NCI-H1436 (cell line): ENCODE measurements at places on chromosomes 5 and 9.

GRCh38 chr9:16387382-16387781 lies 483.1 kb downstream of the BNC2 start:
- DNase-seq: no peak

- no peak for DNase-seq
Measured at GRCh38 chr9:89006267-89006666, 15.0 kb downstream of the S1PR3 start.

GRCh38 chr5:171470420-171470819 lies 51.0 kb downstream of the FGF18 start:
- DNase-seq: no peak

DNA sequence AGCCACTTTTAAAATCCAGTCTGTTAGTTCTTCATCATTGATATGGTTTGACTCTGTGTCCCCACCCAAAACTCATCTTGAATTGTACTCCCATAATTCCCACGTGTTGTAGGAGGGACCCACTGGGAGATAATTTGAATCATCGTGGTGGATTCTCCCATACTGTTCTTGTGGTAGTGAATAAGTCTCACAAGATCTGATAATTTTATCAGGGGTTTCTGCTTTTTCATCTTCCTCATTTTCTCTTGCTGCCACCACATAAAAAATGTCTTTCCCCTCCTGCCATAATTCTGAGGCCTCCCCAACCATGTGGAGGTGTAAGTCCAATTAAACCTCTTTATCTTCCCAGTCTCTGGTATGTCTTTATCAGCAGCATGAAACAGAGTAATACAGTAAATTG lies 26.9 kb upstream of the SH3TC2 start:
- DNase-seq: no peak

DNA sequence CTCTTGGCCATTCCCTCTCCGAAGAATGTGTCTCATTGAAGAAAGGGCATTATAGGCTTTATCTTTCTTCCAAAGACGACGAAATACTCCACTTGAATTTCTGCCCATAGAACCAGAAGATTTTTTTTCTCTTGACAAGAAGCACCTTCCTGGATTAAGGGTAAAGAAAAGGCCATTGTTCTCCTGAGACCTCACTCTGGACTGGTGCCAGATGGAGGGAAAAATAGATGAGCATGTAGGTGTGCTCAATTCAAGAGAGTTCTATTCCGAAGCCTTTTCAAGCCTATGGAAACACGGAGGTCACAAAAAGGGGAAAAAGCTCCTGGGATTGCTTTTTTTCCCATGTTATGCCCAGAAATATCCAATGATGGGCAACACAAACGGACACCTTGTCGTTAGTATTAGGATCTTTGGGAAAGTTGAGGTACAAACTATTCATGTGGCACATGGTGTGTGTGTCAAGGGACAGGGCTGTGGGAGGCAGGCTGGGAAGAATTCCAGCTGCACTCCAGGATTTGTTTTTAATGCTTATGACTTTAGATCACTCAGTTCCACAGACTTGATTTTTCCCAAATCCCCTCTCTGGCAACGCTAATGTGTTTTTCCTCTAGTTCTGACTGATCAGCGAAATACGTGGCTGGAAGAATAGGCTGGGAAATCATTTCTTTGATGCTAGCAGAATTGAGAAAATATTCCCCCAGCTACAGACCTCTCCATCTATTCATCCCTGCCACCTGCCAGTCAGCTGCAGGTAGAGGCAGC lies 89.9 kb downstream of the SIL1 start:
- DNase-seq: peak; percentile 53

GRCh38 chr5:147711019-147711418 lies 71.5 kb downstream of the JAKMIP2 start:
- DNase-seq: no peak

- DNase-seq: no peak
Measured at GRCh38 chr9:136377341-136378169, 4.1 kb upstream of the CARD9 start.

DNA sequence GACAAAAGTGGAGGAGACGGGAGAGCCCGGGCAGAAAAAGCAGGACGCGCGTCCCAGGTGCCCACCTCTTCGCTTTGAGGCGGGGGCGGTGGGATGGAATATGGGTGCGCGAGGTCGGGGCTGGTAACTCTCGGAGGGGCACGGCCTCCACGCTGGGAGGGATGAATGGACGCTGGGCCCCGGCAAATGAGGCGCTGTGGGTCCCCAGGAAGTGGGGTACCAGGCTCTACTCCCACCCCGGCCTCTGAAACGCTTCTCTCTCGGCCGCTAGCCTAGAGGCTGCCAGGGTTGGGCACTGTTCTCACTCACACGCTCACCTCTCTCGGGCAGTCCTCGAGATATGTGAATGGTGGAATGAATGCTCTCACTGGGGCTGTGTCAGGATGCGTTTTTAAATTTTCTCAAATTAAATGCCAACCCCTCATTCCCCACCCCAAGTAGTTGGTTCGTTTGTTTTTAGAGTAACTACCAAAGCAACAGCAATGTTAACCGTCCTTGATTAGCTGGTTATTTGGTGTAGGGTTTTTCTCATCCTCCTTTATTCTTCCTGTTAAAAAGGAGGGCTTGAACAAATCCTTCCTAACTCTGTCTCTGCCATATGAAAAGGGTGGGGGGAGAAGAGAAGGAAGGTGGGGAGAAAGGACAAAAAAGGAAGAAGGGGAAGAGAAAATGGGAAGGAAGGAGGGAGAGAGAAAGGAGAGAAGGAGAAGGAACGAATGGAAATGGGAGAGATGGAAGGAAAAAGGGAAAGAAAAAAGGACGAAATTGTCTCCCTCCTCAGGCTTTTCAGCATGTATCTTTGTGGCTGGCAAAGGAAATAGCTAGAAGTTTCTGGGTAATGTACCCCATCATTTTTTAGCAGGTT lies 1.3 kb upstream of the EBF1 start:
- DNase-seq: no peak

- DNase-seq: no peak
Measured at GRCh38 chr5:43256261-43256966, 56.8 kb downstream of the HMGCS1 start.

DNA sequence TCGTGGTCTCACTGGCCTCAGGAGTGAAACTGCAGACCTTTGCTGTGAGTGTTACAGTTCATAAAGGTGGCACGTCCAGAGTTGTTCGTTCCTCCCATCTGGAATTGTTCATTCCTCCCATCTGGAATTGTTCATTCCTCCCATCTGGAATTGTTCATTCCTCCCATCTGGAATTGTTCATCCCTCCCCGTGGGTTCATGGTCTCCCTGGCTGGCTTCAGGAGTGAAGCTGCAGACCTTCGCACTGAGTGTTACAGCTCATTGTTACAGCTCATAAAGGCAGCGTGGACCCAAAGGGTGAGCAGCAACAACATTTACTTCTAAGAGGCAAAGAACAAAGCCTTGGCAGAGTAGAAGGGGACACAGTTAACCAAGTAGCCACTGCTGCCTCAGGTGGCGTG lies 69.1 kb downstream of the GCNT1 start:
- no peak for DNase-seq

DNA sequence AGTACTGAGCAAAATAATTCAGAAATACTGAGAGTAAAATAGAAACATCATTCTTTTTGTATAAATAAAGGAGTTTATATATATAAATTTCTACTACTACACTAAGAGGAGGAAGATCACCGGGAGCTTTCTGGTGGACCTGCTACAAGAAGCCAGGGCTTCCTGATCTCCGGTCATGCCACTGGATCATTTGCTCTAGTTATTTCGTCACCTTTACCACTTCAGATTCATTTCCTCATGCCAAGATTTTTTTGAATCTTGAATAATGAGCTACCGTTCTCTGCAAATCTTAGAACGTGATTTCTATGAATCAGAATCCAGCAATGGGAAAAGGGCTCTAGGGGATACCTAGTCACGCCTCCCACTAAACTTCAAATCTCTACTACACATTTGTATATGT lies 51.9 kb upstream of the TBC1D9B start:
- DNase-seq: no peak

GRCh38 chr5:116436674-116437350 lies 137.8 kb downstream of the SEMA6A start:
- DNase-seq: no peak

GRCh38 chr9:126173929-126174328 lies 152.7 kb upstream of the MVB12B start:
- no peak for DNase-seq

DNA sequence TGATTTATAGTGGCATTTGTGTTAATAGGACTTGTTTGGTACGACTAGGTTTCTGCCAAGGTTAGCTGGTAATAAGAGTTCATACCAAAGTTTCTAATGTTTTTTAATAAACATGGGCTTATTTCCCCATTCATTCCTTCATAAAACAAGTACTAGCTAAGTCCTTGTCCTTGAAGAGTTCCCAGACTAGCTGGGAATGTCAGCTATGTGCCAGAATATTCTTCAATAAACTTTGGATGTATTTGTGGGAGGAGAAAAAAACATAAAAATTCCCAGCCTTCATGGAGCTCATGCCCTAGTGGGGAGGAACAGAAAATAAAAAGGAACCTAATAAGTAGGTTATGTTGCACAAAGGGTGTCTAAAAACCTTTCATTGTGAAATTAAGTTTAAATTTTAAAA lies 176.9 kb downstream of the DENND1A start:
- DNase-seq: no peak

DNA sequence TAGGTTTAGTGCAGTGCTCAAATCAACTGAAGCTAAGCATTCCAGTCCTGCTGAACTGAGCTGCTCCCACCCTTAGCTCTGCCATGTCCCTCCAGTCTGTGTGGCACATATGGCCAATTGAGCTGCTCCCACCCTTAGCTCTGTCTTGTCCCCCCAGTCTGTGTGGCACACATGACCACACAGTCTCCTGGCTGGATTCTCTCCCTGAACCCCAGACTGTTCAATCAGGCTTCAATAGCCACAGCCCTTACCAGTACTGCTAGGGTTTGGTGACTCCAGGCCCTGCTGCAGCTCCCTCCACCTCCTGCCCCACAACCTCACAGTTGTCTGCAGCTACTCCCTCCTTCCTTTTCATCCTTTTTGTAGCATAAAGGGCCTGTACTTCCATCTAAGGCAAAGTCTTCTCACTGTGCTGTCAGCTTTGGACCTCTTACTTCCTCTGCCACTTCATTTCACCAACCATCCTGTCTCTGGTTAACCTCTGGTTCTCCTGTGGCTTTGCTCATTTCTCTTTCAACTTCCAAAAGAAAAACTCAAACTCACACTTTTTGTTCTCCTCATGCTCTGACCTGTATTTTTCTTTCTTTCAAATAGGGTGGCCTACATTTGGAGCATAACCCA lies 50.8 kb downstream of the ADAMTS12 start:
- no peak for DNase-seq

- DNase-seq: no peak
Measured at GRCh38 chr5:86878250-86878649, 260.5 kb downstream of the COX7C start.

DNA sequence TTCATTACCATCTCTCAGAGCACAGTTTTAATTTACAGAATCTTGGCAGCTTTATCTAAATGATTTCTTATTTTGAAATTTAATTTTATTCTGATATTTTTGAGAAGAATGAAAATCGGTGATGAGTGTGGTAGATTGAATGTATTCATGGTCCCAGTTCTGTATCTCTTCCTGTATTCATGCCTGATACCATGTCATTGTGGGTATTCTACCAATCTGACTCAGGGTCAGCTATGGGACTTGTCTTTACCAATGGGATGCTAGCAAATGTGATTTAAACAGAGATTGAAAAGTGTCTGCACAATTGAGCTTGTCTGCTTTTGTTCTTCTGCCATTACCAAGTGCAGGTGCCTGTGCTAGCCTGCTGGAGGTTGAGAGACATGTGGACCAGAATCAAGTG lies 17.8 kb upstream of the ZNF618 start:
- DNase-seq: no peak

GRCh38 chr5:112689155-112689909 lies 48.4 kb upstream of the APC start:
- DNase-seq: no peak

GRCh38 chr5:118919016-118919415 lies 69.3 kb downstream of the DTWD2 start:
- DNase-seq: no peak
